ENCODE measurements at places on chromosomes 3 and 15.
A peak's percentile ranks its signal among the peaks of the same experiment; 100 is the strongest.

GRCh38 chr15:67125589-67126502 lies 60.4 kb downstream of the SMAD3 start:
- DNase-seq = peak; percentile 100

GRCh38 chr3:87121856-87122255 lies 105.3 kb upstream of the CHMP2B start:
- DNase-seq = no peak

- DNase-seq = no peak
These were observed 146.1 kb upstream of the UMPS start for GRCh38 chr3:124584245-124584551.

DNA sequence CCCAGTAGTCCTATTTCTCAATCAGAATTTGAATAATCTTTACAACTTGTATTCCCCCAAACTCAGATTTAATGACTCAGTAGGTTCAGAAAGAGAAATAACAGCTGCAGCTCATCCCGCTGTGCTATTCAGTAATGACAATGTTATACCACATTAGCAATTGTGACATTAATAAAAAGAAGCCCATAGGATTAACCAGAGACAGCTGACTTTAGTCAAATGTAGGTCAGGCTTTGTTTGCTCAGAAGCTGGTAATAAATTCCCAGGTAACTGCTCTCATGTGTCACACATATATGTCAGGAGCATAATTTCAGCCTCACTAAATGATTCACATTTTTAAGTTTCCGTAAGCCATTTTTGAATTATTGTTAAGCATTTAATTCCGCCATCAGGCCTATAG lies 222.0 kb upstream of the UBE2E2 start:
- DNase-seq = no peak

All from AG10803 (cell line).